ENCODE measurements at places on chromosomes 6 and 20. TPM values are rescaled to one million over a fixed set of nuclear protein-coding genes. Genes with fewer than 3 reads are reported as not detected.

DNA sequence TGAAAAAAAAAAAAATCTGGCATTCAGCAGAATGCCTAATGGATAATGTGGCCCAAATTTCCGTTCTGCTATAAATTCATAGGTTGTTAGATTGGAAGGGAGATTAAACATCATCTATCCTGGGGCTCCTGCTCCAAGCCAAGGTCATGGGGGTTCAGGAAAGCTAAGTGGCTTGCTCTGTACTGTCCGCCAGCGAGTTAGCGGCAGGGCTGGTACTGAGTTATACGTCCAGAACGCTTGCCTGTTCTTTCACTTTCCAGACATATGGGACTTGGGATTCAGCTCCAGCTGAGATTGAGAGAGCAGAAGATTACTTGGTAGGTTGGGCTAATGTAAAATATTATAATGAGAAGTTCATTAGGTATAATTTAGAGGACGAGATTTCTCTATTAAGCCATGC lies 858 bp downstream of the RWDD1 start:
- peak; percentile 61 for DNase-seq

DNA sequence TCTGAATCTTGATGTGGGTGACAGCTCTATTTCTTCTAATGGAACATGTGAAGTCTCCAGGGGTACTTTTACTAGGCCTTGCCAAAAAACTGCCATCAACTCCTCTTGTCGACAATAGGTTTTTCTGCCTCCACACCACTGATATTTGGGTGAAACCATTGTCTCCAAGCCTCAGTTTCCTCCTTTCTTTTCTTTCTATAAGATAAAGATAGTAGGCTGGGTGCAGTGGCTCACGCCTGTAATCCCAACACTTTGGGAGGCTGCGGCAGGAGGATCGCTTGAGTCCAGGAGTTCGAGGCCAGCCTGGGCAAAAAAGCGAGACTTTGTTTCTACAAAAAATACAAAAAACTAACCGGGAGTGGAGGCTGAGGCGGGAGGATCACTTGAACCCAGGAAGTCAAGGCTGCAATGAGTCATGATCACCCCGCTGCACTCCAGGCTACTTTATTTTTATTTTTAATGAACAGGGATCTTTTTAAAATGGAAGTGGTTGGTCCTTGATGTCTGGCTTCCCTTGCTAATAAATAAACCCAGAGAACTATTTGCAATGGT lies 159.9 kb upstream of the TNFAIP3 start:
- no peak for DNase-seq

TNFRSF21 gene
- 40.6 TPM for total RNA-seq

TNFRSF6B gene
- 0.69 TPM for total RNA-seq

GRCh38 chr6:13479206-13479800 lies 8.1 kb downstream of the GFOD1 start:
- no peak for DNase-seq

DNA sequence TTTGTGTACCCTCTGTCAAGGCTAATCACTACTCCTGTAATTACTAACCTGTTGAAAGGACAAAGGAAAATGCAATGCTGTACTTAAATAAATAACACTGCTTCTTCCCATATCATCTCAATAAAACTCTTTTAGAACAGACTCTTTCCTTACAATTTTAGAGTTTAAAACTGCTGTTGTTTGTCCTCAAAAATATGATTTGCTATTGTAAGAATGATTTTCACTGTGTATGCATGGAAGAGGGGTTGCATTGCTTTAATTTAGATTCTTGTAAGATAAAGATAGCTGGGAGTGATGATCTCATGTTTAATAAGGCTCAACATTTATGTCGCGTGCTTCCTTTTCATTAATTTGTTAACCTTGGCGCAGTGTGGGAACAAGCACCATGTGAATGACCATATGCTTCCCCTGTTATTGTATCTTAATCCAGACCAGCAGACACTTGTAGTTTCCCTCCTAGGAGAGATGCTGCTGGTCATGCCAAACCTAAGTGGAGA lies 89.8 kb upstream of the ATXN1 start:
- DNase-seq: peak; percentile 12

DNA sequence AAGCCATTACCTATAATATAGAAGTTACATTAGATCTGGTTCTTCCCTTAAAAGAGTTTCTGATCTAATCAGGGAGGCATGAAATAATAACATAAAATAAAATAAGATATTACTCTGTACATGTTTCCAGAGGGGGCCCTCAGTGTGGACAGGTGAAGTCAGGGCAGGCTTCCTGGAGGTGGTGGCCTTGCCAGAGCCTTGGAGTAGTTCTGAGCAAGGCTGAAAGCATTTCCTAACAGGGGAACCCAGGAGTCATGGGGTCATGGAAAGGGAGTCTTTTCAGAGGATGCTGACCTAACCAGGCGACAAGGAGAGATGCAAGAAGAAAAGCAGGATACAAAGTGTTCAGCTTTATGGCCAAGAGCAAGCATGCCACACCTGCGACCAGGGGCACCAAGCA lies 471.3 kb upstream of the AGPAT4 start:
- no peak for DNase-seq

GRCh38 chr20:41499961-41500725 lies 118.0 kb downstream of the CHD6 start:
- DNase-seq: no peak

GRM4 gene
- not detected for total RNA-seq

AKAP7 gene
- 3.3 TPM for total RNA-seq

PTCHD4 gene
- total RNA-seq: 1.9 TPM

MYMX gene
- not detected for total RNA-seq

- DNase-seq: no peak
These were observed 36.3 kb downstream of the COX4I2 start for GRCh38 chr20:31673943-31674463.

SPATA2 gene
- 6.1 TPM for total RNA-seq

ME1 gene
- 29.3 TPM for total RNA-seq

- no peak for DNase-seq
These were observed 47.0 kb upstream of the PCSK2 start for GRCh38 chr20:17179840-17180239.

GRCh38 chr20:58829531-58829941 lies 21.2 kb downstream of the GNAS-AS1 start:
- no peak for DNase-seq

- DNase-seq: no peak
These were observed 210.6 kb upstream of the SOX4 start for GRCh38 chr6:21382821-21383449.

DNA sequence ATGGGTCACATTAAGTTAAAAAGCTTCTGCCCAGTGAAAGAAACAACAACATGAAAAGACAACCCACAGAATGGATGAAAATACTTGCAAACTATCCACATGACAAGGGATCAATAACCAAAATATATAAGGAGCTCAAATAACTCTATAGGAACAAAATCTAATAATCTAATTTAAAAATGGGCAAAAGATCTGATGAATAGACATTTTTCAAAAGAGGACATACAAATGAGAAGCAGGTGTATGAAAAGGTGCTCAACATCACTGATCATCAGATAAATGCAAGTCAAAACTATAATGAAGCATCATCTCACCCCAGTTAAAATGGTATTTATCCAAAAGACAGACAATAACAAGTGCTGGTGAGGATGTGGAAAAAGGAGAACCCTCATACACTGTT lies 21.0 kb upstream of the ELMO2 start:
- no peak for DNase-seq

DNA sequence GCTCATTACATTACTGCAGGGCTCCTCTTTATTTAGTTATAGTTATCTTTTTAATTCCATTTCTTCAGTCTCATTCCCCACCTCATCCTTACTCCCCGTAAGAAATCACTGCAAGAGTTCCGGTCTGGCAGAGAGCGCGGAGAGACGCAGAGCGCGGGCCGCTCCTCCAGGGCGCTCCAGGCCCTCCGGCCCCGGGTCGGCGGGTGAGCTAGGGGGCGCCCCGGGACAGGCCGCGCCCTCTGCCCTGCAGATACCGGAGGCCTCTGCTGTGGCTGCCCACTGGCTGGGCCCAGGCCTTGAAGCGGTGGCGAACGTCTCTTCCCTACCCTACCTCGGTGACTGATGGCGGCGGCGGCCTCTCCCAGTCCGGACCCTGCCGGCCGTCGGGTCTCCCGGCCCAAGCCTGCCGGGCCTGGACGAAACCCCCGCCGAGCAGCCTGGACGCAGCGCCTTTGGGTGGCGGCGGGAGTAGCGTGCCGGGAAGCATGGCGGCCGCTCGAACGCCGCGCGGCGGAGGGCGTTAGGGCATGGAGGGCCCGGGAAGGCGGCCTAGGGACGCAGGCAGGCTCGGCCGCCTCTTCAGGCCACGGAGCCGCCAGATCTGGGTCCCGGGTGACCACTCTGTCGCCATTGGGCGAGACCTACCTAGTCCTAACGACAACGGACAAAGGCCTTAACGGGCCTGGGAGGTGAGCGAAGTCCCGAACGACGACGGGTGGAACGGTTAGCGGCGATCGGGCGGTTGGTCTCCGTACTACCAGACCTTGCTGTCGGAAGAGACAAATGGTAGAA lies 16.4 kb upstream of the HMGN4 start:
- DNase-seq: peak; percentile 74

GRCh38 chr20:49381558-49382493 lies 100.6 kb downstream of the KCNB1 start:
- DNase-seq: no peak

RGS17 gene
- total RNA-seq: 1.1 TPM

DNA sequence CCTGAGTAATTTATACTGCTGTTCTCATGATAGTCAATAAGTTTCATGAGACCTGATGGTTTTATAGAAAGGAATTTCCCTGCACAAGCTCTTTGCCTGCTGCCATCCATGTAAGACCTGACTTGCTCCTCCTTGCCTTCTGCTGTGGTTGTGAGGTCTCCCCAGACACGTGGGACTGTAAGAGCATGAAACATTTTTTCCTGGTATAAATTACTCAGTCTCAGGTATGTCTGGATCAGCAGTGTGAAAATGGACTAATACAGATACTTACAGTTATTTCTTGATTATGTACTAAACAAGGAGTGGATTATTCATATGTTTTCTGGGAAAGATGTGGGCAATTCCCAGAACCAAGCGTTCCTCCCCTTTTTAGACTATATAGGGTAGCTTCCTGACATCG lies 1.9 kb upstream of the TRIM38 start:
- no peak for DNase-seq

C6orf120 gene
- 30.1 TPM for total RNA-seq

- DNase-seq: no peak
These were observed 381.9 kb upstream of the ARID1B start for GRCh38 chr6:156395276-156395675.

TMEM170B gene
- total RNA-seq: 4.1 TPM

DNA sequence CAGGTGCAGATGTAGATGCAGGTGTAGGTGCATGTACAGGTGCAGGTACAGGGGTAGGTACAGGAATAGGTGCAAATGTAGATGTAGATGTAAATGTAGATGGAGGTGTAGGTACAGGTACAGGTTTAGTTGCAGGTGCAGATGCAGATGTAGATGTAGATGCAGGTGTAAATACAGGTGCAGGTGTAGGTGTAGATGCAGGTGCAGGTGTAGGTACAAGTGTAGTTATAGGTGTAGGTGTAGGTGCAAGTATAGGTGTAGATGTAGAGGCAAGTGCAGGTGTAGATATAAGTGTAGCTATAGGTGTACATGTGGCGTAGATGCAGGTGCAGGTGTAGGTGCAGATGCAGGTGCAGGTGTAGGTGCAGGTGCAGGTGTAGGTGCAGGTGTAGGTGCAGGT lies 34.2 kb upstream of the CDH4 start:
- no peak for DNase-seq

MYL9 gene
- 90.4 TPM for total RNA-seq

- DNase-seq: no peak
These were observed 67.9 kb upstream of the ASF1A start for GRCh38 chr6:118826096-118826495.

DNA sequence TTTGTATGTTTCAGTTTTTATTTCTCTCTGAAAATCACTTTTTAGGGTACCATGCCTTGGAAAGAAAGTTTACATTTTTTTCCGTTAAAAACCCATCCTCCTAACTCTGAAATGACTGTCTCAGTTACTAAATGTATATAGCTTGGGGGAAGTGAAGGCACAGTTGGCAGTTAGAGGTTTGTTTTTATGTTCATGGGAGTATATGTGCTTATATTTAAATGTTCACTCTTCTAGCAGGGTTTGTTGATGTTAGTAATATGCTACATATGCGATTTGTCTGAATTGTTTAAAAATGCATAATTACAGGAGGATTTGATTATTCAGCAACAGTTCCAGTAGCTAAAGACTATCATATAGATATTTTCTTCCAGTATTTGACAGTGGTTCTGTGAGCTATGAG lies 31.1 kb downstream of the CDKAL1 start:
- no peak for DNase-seq

- no peak for DNase-seq
These were observed 134.1 kb downstream of the QKI start for GRCh38 chr6:163548624-163549023.

DEFB110 gene
- total RNA-seq: not detected

C6orf132 gene
- total RNA-seq: 0.71 TPM

DNA sequence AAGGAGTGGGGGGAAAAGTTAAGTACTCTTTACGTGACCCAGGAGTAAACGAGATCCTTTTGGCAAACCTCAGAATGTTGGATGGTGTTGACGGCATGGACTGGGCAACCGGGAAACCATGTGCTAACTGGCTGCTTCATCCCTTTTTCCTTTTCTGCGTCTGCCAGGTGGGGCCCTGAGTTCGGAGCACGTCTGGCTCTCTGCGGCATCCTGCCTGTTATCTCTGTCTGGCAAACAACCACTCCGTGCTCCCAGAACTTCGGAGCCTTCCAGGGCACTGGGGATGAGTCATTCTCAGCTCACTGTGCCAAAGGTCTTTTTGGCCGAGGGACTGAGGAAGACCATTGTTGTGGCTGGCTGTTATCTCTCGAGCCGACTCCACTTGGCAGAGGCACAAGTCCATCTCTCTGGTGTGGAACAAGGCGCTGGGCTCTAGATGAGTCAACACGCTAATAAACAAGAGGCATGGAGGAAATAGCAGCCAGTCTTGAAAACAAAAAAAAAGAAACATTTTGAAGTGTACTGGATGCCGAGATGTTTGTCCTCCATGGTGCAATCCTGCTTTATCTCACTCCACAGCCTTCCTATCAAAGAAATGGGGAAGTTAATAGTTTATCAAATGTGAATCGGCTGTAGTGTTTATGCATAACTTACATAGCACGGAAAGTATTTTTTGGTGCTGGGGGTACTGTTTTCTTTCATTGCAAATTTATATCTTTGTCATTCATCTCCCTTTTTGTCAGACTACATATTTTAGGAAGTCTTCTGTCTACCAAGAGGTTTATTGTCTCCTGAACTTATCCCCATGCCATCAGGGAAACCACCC lies 64.6 kb upstream of the TXNDC5 start:
- peak; percentile 100 for DNase-seq

DNA sequence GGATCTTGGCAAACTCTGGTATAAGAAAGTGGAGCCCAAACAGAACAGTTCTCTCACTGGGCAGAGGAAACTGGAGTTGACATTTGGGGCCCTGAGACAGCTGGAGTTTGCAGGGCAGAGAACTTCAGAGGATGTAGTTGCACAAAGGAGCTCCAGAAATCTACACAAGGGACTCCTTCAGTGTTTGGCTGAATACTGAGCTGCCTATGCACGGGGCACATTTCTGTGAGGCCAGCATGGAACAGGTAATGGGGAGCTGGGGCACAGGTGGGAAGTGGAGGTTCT lies 169.3 kb downstream of the ANKRD60 start:
- no peak for DNase-seq
